Ascending aorta (tissue), 2 donors: ENCODE measurements at places on chromosomes 1 and 21.

DNA sequence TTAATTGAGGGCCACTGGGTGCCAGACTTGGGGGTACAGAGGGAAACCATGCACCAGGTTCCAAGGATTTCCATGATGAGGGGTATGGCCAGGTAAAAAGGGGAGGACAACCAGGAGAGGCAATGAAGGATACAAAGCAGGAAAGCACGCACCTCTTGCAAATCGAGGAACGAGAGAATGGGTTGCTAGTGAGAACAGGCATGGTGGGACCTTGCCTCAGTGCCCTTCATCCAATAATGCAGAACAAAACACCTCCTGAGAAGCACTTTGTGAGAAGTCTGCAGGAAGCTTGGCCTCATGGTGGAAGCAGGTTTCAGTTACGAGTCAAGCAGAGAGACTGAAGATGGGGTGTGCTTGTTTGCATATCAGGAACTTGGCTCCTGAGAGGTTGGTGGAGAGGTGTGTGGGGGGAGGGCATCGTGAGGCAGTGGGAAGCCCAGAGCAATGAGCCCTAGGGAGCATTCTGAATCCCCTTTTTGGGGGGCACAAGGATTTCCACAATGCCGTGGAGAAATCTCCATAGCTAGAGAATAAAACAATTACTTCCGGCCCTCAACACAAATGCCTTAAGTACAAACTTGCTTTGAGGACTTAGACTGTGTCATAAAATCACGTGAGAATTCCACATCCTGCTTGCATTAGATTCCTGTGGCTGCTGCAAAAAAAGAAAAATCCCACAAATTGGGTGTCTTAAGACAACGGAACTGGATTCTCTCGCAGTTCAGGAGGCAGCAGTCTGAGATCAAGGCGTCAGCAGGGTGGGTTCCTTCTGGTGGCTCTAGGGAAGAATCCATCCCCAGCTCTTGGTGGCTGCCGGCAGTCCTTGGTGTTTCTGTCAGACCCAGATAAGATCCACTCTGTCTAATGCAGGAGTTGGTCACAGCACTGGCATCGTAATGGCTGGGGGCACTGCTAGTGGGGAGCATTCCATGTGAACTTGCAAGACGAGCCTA, 54.9 kb upstream of the BACE2 start:
- DNase-seq = no peak

DNA sequence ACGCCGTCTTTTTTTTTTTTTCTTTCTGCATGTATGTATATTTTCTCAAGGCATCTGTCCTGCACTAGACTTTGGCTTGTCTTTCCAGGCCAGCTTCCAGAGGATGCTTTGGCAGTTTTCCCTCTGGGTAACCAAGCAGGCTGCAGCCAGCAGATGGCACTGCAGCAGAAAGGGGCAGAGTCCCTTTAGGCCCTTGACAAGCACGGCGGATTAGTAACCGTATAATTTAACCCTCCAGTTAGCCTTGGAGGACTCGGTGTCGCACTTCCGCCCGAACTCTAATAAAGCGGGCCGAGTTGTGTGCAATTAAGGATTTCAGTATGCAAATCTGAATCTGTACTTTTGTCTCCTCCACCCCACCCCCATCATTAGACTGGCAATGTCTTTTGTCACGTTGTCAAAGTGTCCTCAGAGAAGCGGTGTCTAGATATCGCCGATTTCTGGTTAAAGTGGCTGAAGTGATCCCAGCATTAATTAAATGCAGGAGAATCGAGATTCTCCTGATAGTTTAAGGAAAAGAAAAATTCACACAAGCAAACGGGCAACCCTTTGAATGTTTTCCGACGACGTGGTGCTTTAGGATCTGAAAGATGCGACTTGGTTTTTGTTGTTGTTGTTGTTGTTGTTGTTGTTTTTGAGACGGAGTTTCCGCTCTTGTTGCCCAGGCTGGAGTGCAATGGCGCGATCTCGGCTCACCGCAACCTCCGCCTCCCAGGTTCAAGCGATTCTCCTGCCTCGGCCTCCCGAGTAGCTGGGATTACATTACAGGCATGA, 1.1 kb upstream of the TMEM167B start:
- DNase-seq = no peak

GRCh38 chr1:227131193-227131592, 187.1 kb downstream of the CDC42BPA start:
- no peak for DNase-seq

GRCh38 chr1:198632007-198632406, 6.8 kb upstream of the PTPRC start:
- no peak for DNase-seq

DNA sequence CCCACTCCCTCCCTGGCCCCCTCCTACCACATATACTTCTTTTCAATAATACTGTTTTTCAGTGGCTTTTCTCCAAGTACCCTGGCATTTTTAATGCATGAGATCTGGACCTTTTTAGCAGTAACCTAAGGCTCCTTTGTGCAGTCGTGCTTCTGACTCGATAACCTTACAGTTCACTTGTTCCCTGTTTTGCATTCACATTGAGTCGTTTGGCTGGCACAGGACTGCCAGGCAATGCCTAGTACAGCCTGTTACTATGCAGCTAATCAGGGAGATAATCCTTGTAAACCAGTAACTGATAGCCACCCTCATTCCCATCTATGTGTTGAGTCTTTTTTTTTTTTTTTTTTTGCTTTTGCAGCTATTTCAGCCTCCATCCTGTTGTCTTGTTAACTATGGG, 3.7 kb downstream of the ATP1B1 start:
- DNase-seq = no peak

DNA sequence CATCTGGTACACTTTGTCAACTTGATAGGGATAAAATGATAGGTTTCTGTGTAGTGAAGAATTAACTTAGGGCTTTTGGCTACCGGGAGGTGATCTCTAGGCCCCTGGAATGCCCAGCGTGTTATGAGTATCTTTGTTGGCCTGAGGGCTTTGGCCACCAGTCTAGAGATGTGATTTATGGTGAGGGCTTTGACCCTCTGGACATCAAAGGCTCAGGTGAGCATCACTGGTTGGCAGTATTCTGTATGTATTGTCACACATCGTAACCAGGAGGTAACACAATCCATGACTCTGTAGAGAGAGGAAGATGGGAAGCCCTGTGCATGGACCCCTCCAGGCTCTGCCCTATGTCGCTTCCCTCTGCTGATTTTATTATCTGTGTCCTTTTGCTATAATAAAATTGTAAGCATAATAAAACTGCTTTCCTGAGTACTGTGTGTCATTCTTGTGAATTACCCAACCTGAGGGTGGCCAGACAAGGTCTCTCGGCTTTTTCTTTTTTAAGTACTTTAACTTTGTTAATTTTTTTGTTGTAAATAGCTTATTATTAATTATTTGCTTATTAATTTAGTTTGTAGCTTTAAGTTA, 40.2 kb upstream of the PRDX6 start:
- no peak for DNase-seq

DNA sequence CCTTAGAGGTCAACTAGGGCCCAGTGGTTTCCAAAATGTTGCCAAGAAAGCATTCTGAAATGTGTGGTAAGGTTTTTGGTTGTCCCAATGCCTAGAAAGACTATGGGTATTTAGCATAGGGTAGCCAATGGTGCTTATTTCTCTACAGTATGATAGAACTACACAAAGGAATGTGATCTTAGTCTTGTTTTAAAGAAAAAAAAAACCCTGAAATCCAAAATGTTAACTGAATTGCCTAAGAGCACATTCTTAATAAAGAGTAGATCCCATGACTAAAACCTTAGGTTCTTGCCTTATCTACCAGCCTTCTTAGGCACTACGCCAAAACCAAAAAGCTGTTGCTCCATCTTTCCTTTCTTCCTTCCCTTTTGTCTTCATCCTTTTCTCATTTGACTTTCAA, 428.2 kb downstream of the MRPL39 start:
- DNase-seq = no peak

- DNase-seq = no peak
Observed at GRCh38 chr1:220255204-220255603, 17.0 kb downstream of the RAB3GAP2 start.

- DNase-seq = no peak
Observed at GRCh38 chr1:145995964-145996432, 381 bp downstream of the TXNIP start.

- DNase-seq = no peak
Observed at GRCh38 chr1:162397943-162398560, 13.9 kb downstream of the SH2D1B start.

GRCh38 chr1:244096691-244097090, 45.6 kb downstream of the ZBTB18 start:
- no peak for DNase-seq

DNA sequence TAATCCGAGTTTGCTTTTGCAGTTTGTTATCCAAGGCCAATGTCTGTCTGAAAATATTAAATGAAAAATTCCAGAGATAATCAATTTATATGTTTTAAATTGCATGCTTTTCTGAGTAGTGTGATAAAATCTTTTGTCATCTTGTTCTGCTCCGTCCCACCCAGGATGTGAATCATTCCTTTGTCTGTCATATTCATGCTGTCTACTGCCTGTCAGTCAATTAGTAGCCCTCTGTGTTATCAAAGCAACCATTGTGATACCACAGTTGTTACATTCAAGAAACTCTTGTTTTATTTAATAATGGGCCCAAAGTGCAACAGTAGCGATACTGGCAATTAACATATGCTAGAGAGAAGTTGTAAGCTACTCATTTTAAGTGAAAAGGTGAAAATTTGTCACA, 819.3 kb downstream of the BRINP3 start:
- no peak for DNase-seq

DNA sequence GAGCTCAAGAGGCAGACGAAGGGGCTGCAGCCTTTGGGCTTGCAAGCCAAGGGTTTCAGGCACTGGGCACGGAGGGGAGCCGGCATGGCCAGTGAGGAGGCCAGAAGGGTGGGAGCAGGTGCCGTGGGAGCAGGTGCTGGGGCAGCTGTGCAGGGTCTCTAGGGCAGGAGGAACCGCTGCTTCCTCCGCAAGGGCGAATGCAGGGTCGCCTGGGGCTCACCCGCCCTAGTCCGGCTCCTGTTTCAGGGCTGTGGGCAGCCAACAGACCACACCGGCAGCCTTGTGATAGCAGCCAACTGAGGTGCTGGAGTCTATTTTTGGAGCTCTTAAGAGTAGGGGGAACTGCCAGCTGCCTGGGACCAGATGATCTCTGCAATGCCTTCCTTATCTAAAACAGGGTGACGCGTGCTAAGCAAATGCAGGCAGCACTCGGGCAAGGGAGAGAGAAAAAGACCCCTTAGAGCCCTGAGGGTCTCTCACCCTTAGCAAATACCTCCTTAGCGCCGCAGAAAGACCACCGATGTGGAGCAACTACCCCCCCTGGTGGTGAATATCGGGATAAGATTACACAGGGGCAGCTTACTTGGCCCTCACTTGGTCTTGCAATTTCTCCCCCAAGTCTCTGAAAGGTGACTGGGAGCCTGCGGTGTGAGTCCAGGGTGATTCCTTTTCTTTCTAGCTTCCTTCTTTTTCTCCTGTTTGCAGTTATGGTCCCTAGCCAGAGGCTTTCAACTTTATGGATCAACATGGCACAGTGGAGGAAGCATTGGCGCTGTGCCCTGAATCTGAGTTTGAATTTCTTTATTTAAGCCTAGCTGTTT, 20.7 kb upstream of the MAPKAPK2 start:
- DNase-seq = no peak

DNA sequence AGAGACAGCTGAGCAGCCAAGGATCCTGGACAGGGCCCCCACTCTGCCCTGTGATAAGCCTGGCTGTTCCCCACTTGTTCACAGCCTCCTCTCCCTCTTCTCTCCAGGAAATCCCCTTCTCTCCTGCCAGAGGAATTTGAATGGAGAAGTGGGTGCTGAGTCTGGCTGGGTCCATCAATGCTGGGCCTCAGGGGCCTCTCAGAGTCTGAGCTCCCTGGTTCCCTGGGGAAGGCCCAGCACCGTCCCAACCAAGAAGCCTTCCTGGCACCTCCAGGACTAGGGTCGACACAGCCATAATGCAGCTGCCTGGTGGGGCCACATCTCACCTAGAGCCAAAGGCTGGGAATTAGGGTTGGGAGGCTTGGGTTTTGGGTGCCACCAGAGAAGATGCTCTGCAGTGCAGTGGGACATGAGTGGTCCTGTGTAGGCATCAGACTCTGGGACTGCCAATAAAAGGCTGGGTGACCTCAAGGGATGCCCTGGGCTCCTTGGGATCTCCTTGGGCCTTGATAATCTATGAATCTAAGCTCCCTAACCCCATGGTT, 2.5 kb downstream of the MYBPH start:
- DNase-seq = no peak

GRCh38 chr1:18494304-18494703, 13.6 kb downstream of the KLHDC7A start:
- DNase-seq = no peak

DNA sequence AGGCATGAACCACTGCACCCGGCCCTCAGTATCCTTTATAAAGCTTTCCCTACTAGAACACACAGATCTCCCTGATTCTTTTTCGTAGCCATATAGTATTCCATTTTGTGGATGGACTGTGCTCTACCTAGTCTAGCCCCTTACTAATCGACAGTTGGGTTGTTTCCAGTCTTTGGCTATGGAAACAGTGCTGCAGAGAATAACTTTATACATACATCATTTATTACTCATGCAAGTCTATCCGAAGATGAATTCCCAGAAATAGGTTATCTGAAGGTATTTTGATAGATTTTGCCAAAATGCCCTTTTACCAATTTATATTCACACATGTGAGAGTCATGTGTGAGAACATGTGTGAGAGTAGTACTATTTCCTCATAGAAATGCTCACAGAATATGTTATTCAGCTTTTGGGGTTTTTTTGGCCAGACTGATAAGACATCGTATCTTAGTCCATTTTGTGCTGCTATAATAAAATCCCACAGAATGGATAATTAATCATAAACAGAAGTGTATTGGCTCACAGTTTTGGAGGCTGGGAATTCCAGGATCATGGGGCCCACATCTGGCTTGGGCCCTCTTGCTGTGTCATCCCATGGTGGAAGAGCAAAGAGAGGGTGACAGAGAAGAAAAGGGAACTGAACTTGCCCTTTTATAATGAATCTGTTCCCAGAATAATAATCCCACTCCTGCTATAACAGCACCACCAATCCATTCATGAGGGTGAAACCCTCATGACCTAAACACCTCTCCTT, 17.3 kb upstream of the FGR start:
- no peak for DNase-seq

GRCh38 chr21:41054018-41054578, 113.9 kb upstream of the BACE2 start:
- DNase-seq = no peak

GRCh38 chr1:201488830-201489589, 17.9 kb downstream of the CSRP1 start:
- DNase-seq = peak; percentile 89

GRCh38 chr1:5913078-5913845, 79.0 kb downstream of the NPHP4 start:
- DNase-seq = no peak

DNA sequence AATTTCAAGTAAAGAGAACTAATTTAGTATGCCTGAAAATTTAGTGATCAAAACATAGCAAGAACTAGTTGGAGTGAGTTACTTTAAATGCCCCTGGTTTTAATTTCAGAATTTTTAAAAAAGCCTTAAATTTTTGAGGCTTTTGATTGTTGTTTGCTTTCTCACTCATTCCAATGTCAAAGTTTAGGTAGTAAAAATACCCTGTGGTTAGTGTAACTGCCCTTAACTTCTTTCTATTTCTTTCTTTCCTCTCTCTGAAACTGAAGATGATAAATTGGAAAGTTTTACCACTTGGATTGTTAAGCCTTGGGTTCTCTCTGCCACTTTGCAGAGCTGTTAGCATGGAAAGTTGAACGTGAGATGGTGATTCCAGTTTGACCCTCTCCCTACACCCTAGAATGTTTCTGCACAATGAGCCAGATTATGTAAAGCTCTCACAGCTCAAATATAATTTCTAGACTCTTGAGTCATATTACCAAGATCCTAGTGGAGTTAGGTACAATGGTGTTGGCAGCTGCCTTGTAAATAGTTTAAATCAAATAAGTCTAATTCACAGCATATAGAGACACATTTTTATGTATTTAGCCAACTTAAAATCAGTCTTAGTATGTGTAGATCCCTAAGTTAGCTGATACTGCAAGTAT, 192.4 kb upstream of the SGIP1 start:
- no peak for DNase-seq
